Cardiac muscle cell (in vitro differentiated cells and primary cell): ENCODE measurements at places on chromosomes 5 and 9. TPM values are rescaled to one million over a fixed set of nuclear protein-coding genes. Genes with fewer than 3 reads are reported as not detected.

GRCh38 chr9:38737246-38737645, 17.3 kb upstream of the FAM240B start:
- no peak for DNase-seq

GRCh38 chr9:111900858-111901612, 4.4 kb downstream of the UGCG start:
- DNase-seq, result no peak

DNA sequence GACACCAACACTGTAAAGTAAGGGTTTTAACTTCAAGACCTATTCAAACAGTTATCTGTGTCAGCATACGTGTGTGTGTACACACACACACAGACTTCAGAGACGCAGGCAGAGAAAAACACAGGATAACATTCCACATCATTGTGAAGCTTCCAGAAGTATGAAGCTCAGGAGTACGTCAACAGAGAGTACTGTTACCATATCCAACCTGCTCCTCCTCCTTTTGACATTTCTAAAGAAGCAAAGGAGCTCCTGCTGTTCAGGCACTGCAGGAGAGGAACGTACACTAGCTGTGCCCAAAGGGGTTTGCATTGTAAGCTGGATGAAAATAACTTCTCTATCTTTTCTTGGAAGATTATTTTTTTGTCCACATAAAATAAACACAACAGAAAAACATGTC, 180.7 kb downstream of the MEF2C start:
- DNase-seq, result no peak

DNA sequence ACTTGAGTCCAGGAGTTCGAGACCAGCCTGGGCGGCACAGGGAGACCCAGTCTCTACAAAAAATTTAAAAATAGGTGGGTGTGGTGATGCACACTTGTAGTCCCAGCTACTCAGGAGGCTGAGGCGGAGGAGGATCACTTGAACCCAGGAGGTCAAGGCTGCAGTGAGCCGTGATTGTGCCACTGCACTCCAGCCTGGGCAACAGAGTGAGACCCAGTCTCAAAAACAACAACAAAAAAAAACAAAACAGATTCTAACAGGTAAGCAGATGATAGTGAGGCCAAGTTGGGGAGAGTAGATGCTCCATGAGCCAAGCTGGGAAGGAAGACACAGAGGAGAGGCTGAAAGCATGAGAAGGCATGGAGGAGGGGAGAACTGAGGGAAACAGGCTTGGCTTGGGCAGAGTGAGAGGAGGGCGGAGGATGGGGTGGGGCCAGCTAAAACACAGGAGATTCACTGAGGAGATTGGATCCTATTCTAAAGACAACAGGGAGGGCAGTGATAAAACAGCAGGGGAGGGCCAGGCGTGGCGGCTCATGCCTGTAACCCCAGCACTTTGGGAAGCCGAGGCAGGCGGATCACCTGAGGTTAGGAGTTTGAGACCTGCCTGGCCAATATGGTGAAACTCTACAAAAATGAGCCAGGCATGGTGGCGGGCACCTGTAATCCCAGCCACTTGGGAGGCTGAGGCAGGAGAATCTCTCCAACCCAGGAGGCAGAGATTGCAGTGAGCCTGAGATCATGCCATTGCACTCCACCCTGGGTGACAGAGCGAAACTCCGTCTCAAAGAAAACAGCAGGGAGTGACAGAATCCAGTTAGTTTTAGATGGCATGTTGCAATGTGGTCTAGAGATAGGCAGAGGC, 8.4 kb downstream of the RPS14 start:
- DNase-seq, result no peak

DNA sequence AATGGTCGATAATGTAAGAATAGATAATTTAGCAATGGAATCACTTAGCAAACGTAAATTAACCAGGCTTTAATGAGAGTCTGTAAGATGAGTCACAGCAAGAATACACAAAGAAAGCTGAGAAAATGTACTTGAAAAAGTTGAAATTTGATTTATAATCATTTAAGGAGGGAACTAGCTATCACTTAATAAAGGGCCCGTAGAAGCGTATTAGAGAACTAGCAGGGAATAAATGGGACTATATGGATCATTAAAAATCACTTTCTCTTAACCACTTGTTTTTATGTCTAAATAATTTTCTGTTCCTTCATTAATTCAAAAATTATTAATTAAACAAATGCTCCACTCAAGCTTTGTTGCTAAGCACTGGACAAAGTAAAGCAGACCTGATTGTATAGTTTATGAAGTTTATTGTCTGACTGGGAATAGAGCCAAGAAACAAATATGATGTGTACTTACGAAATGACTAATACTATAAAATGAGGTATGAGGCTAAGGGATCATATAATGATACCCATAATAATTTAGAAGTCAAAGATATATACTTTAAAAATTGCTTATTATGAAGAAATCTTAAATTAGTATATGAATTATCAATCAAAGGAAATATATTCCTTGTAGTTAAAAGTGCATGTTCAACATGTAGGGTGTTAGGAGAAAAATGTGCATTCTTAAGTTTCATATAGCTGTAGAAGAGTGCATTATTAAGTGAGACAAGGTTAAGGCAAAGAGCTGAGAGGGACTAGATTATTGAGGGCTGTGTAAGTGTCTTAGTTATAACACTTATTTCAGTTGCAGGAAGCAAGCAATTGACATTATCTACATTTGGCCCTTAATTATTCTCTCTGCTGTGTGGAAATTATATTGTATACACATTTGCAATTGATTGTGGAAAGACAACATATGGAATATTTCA, 196.8 kb downstream of the PRDM9 start:
- no peak for DNase-seq

Gene RETREG1
- 14.0 and 17.3 TPM in 2 replicates for total RNA-seq

Gene WDR38
- not detected in 2 replicates for total RNA-seq

Gene IFNB1
- total RNA-seq, result not detected in 2 replicates
